Stimulated activated CD8-positive, alpha-beta memory T cell treated with anti-CD3 and anti-CD28 coated beads, Interleukin-2, amount 100 ng/mL, for 1 hour (primary cell): ENCODE measurements at places on chromosomes 7 and 10.

- DNase-seq, result no peak
These were observed 12.6 kb downstream of the CPA2 start for GRCh38 chr7:130279286-130279685.

DNA sequence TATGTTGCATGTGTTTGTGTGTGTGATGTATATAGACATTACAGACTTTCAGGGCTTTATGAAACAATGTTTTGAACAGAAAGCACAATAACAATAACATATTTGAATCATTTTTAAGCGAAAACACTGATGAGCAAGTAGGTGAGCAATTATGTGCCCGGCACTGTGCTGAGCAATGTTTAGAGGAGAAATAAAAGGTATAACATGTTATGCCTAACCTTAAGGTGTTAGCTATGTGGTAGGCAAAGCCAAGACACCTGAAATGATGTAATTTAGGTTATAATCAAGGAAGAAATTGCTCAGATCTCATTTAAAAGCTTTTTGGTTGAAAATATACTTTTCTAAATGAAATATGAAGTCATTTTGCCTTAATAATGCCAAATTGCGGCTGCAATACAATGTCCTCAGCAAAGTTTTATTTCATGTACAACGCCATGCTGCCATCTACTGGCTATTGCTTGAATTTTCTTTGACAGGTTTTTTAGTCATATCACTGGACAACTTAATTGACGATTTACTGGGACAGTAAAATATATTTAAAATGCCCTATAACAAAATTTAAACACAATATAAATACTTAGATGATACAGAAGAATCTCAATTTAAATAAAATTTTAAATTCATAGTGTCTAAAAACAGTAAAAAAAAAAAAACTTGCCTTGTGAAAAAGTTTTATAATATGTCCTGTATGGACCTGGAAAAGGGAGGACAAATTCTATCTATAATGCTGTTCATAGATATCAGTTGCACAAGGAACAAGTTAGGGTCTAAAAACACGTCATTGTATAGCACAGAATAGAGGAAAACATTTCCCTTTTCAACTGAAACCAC lies 131.1 kb upstream of the CDK1 start:
- no peak for DNase-seq

- no peak for DNase-seq
These were observed 32.1 kb upstream of the NANOS1 start for GRCh38 chr10:118997379-118997778.

DNA sequence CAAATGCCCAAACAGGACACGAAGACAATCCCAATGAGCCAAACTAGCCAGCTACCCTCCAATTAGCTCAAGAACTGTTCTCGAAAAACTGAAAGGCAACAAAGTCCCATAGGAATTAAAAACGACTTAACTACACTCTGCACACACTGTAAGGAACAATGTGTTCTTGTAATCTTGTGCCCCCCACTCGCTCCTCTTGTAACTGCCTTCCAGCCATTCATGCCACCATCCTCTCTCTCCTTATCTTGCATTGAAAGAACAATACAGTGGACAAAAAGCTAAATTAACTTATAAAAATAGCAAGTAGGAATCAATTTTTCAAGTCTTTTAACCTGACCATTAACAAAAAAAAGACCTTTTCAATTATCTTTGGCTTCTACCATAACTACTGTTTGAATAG lies 2.9 kb downstream of the CYTH3 start:
- DNase-seq, result no peak

DNA sequence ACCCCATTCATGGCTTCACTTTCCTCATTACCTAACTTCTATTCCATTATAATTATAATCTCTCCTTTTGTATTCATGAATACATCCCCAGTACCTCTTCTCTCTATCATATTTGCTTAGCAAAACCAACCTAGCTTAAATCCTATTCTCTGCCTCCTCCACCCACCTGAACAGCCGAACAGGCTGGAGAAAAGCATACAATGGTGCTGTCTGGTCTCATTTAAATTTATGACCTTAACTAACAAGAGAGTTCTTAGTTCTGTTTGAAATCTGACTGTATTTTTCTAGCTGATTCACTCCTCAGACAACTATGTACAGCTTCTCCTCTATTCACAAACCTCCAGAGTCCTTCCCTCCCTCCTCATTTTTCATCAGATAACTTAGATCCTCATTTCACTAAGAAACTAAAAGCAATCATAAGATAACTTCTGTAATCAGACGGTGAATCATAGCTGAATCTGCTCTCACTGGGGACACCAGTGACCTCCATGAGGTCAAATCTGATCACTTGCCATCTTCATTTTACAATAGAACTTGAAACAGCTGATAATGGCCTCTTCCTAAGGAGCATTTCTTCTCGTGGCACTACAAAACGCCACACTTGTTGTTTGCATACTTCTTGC lies 233.9 kb upstream of the AOAH start:
- DNase-seq, result no peak

GRCh38 chr10:4909118-4909517 lies 54.1 kb upstream of the AKR1C1 start:
- DNase-seq, result no peak

- no peak for DNase-seq
These were observed 120.2 kb downstream of the MAD1L1 start for GRCh38 chr7:2112261-2113198.

DNA sequence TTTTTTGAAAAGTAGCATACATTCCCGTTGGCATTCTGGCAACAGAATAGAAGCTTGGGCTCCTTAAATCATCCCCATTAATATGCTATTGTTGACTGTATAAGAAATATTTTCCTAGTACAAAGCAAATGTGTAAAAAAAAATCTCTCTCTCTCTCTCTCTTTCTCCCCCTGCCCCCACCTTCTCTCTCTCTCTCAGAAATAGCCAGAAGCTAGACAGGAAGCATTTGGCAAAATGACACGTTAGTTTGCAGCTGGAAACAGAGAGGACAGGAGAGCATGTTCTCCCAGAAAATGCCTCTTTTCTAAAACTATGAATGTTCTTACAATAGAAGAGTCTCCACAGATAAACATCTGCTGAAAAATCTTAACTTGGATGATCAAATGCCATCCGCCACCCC lies 59.6 kb upstream of the AKR1E2 start:
- DNase-seq, result no peak
